ENCODE measurements at places on chromosomes 12 and 14.

DNA sequence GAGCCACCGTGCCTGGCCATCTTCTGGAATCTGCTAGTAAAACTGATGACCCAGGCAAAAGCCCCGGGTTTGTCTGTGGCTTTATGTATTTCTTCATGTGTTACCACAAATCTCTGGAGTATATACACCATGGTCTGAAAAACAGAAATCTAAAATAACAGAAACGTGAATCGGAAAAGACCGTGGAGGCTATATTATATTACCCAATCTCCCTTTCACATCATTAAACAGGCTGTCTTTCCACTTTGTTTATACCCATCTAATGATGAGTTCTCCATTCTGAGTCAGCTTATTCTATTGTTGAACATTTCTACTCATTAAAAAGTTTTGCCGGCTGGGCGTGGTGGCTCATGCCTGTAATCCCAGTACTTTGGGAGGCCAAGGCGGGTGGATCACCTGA lies 9.5 kb upstream of the AJUBA start:
- no peaks in the 10 kb centered on the region for H3K36me3 ChIP-seq
- H3K27me3 ChIP-seq, result no peaks in the 10 kb centered on the region
- DNase-seq, result no peak
- H3K4me1 ChIP-seq, result no peaks in the 10 kb centered on the region
- H3K4me3 ChIP-seq, result no peak overlapping the region

DNA sequence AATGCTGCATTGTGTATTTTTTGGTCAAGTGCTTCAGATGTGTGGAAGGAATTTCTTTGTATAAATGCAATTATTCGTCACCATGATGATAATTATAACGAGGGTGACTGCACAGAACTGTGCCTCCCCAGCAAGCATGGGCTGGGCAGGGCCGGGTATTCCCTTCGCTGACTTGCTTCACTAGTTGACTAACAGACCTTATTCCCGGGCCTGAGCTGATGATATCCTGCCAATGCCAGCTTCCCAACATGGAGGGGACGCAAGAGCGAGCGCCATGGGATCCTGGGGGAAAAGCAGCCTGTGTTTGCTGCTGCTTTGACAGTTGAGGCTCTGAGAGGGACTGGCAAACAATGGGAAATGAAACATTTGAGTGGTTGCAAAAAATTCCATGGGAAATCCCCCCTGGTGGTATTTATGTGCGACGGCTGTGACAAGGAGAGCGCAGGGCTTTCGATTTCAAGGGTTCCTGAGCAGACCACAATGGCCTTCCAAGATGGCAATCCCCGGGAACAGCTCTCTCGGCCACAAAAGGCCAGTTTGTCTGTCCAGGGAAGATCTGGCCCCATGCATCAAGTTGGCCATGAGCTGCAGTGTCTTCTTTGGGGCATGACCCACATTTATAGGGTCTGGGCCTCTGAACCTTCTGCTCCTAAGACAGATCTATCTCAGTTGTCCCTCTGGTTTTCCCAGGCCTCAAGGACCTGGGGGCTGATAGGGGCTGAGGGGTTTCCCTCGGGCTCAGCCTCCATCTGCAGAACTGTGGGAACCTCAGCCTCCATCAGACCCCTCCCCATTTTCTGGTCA lies 21.9 kb upstream of the MAP1LC3B2 start:
- H3K27ac ChIP-seq, result no peak overlapping the region
- H3K4me3 ChIP-seq, result no peak overlapping the region
- H3K27me3 ChIP-seq, result peaks cover 11% of the 10 kb centered on the region
- DNase-seq, result no peak
- no peaks in the 10 kb centered on the region for H3K36me3 ChIP-seq

DNA sequence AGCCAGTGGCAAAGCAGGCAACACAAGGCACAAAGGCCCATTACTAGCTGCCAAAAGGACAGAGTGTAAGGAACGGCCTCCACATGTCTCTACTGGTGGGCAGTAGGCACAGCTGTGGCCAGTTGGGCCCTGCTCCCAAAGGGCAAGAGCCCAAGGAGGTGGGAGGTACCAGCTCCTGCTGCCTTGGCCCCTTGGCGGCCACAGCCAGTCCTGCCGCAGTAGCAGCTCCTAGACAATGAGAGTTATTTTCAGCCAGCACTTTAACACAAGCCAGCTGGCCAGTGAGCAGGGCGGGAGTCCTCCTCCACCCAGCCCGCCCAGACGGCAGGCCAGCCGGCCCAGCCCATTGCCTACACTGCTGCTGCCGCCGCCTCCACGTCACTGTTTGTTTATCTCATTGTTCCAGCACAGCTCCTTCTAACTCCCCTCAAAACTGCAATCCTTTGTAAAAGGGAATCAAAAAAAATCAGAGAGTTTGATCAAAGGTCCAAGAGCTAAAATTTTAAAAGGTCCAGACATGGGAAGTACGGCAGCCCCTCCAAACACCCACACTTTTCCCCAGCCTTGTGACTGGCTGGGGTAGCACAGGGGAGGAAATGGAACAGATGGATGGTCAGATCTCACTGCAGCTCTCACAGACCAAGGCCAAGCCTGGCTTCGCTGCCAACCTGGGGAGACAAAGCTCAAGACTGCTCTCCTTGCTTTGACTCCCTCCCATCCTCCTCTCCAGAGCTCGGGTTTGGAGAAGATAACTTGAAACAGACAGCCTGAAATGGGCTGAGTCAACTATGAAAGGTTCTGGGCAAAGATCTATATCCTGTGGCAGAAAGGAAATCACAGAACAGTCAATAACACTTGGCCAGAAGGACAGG lies 33.5 kb downstream of the FMNL3 start:
- no peaks in the 10 kb centered on the region for H3K27me3 ChIP-seq
- peaks cover 71% of the 10 kb centered on the region for H3K4me1 ChIP-seq
- peak overlapping the region; percentile 68 for H3K27ac ChIP-seq
- no peak overlapping the region for H3K4me3 ChIP-seq
- peaks cover 3% of the 10 kb centered on the region for H3K36me3 ChIP-seq
- DNase-seq, result no peak

DNA sequence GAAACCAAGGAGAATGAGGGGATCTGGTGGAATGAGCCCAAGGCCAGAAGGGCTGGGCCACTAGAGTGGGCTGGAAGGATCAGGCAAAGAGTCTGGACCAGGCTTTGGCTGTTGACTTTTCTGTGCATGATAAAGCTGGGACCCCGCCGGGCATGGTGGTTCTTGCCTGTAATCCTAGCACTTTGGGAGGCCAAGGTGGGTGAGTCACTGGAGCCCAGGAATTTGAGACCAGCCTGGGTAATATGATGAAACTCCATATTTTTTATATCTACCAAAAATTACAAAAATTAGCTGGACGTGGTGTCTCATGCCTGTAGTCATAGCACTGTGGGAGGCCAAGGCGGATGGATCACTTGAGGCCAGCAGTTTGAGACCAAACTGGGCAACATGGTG lies 393 bp upstream of the KLHL33 start:
- H3K36me3 ChIP-seq, result no peaks in the 10 kb centered on the region
- H3K4me1 ChIP-seq, result peaks cover 10% of the 10 kb centered on the region
- DNase-seq, result no peak
- no peak overlapping the region for H3K4me3 ChIP-seq
- no peak overlapping the region for H3K27ac ChIP-seq

DNA sequence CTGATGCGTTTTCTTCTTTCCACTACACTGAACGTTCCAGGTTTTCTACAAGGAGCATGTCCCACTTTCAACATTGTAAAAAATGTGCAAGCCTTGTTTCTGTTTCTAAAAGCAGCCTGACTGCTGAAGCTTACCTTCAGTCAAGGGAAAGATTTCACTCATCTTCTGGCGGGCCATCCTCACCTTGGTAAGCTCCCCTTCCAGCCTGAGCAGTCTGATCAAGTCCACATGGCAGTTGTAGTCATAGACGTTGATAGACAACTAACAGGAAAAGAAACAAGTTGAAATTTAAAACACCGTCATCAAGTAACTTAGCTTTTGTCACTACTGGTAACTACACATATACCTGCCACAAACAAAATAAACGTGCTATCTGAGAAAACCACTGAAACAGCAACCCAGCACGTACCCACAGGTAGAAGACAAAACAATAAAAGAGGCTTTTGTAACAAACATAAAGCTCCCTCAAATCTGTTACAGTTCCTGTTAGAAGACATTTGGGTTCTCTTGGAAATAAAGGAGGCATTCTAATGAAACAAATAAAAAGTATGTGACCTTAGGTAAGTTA lies 11.9 kb downstream of the SART3 start:
- peaks cover 37% of the 10 kb centered on the region for H3K4me1 ChIP-seq
- H3K4me3 ChIP-seq, result no peak overlapping the region
- peaks cover 52% of the 10 kb centered on the region for H3K36me3 ChIP-seq
- H3K27me3 ChIP-seq, result no peaks in the 10 kb centered on the region
- peak overlapping the region; percentile 19 for H3K27ac ChIP-seq

DNA sequence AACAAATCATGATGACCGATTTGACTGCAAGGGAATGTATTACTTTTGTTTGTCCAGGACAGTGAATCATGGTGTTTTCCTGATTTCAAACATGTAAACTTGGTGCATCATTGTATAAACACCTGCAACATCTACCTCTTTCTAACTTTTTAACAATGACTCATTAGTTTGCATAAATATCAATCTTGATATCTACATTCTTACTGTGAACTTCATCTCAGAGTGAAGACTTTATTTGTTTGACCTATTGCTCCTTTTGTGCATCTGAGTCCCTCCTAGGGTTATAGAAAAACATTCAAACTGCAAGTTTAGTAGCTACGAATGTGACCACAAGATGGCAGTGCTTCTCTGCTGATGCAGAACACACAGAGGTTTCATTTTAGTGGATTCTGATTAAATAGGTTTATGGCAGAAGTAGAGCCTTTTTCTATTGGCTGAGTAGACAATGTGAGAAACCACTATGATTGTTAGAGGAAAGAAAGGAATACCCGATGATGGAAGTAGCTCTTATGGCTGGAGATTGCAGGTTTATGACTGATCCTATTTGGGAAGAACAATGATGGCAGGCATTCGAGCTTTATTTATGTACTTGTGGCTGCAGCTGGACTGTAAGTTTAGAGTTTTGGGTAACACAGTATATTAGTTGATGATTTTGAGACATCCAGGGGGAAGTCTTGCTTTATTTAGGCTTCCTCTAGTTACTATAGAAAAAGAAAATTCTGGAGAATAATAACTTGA lies 244.2 kb upstream of the OR4E1 start:
- H3K4me1 ChIP-seq, result peaks cover 69% of the 10 kb centered on the region
- peak overlapping the region; percentile 74 for H3K27ac ChIP-seq
- peak; percentile 66 for DNase-seq
- no peaks in the 10 kb centered on the region for H3K27me3 ChIP-seq
- H3K4me3 ChIP-seq, result peak overlapping the region; percentile 71
- no peaks in the 10 kb centered on the region for H3K36me3 ChIP-seq
